Suprapubic skin (tissue), 4 donors: ENCODE measurements at places on chromosomes 5 and 9.

DNA sequence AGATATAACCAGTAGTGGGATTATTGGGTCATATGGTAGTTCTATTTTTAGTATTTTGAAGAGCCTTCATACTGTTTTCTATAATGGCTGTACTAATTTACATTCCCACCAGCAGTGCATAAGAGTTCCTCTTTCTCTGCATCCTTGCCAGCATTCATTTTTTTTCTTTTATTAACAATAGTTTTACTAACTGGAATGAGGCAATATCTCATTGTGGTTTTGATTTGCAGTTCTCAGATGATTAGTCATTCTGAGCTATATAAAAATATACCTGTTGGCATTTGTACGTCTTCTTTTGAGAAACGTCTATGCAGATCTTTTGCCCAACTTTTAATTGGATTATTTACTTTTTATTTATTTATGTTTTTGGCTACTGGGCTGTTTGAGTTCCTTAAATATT is 1579.3 kb upstream of the CDH6 start:
- H3K4me1 ChIP-seq = no peaks in the 10 kb centered on the region
- no peaks in the 10 kb centered on the region for H3K27me3 ChIP-seq
- no peak overlapping the region for H3K4me3 ChIP-seq
- H3K36me3 ChIP-seq = no peaks in the 10 kb centered on the region

DNA sequence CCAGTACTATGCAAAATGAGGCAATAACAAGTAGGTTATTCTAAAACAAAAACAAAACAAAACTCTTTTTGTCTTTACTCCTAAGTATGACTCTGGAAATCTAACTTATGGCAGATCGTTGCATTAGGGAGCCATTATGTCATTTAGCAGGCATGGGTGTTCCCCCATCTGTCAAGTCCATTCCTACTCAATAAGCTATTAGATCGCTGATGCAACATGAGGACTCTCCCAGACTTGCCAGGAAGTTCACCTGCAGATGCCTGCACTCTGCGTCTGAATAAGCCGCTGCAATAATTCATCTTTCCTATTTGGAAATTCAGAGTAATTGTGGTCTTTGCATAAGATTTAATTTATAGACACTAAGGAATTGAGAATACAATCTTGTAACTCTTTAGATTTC is 585.0 kb downstream of the KIF4B start:
- H3K4me1 ChIP-seq = no peaks in the 10 kb centered on the region
- H3K27me3 ChIP-seq = no peaks in the 10 kb centered on the region
- no peak for DNase-seq
- no peak overlapping the region for H3K27ac ChIP-seq

GRCh38 chr9:125995706-125996105 is 248.5 kb downstream of the PBX3 start:
- H3K27me3 ChIP-seq = peaks cover 12% of the 10 kb centered on the region
- no peak for DNase-seq
- no peaks in the 10 kb centered on the region for H3K4me1 ChIP-seq
- no peaks in the 10 kb centered on the region for H3K36me3 ChIP-seq
- H3K27ac ChIP-seq = no peak overlapping the region

- H3K4me3 ChIP-seq = peak overlapping the region; percentile 27
- peaks cover 64% of the 10 kb centered on the region for H3K27me3 ChIP-seq
- H3K4me1 ChIP-seq = peaks cover 25% of the 10 kb centered on the region
- no peak for DNase-seq
These were observed 17.9 kb downstream of the CRB2 start for GRCh38 chr9:123373946-123374345.

GRCh38 chr5:60806591-60807243 is 37.4 kb downstream of the ELOVL7 start:
- no peaks in the 10 kb centered on the region for H3K4me1 ChIP-seq
- H3K4me3 ChIP-seq = no peak overlapping the region
- DNase-seq = no peak
- H3K36me3 ChIP-seq = no peaks in the 10 kb centered on the region
- no peak overlapping the region for H3K27ac ChIP-seq

GRCh38 chr5:3931976-3932375 is 336.3 kb downstream of the IRX1 start:
- no peak for DNase-seq
- H3K27me3 ChIP-seq = no peaks in the 10 kb centered on the region
- no peak overlapping the region for H3K27ac ChIP-seq
- no peaks in the 10 kb centered on the region for H3K4me1 ChIP-seq

DNA sequence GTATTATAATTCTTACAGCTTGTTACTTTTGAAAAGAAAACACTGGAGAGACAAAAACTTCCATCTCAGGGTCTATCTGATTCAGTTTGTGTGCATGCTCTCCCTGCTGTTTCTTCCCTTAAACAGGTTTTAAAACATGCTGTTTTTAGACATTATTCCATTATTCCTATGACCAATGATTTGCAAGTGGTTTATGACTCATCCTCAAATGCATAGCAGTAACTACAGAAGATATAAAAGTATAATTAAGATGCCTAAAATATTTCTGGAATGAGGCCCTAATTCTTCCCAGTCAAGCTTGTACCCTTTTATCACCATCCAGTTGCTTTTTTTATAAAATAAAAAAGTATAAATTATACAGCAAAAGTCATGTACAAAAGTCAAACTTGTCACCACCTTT is 3.7 kb downstream of the DTWD2 start:
- no peak overlapping the region for H3K27ac ChIP-seq
- H3K4me3 ChIP-seq = no peak overlapping the region
- H3K4me1 ChIP-seq = peaks cover 15% of the 10 kb centered on the region
- DNase-seq = no peak
- no peaks in the 10 kb centered on the region for H3K27me3 ChIP-seq

GRCh38 chr5:133746834-133747233 is 134.5 kb upstream of the FSTL4 start:
- H3K36me3 ChIP-seq = no peaks in the 10 kb centered on the region
- no peak overlapping the region for H3K4me3 ChIP-seq
- H3K27ac ChIP-seq = no peak overlapping the region

DNA sequence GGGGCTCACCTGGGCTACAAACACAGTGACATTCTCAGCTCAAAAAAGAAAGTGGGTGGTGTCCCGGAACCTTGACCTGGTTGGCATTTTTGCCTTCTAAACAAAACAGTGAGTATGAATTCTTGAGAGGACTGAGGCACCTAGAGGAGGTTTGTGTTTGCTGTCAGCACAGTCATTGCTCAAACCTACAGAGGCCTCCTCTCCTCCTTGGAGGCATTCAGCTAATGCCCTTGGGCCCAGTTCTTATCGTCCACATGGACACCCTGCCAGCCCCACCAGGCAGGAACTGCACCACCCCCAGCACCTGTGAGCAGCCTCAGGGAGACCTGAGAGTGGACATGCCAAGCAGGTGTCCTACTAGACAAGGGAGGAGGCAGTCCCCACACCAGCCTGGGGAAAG is 156.7 kb downstream of the SYK start:
- no peak overlapping the region for H3K27ac ChIP-seq
- DNase-seq = no peak
- peaks cover 3% of the 10 kb centered on the region for H3K4me1 ChIP-seq
- H3K27me3 ChIP-seq = no peaks in the 10 kb centered on the region
- no peak overlapping the region for H3K4me3 ChIP-seq
- no peaks in the 10 kb centered on the region for H3K36me3 ChIP-seq

GRCh38 chr5:154288145-154288544 is 97.6 kb downstream of the GALNT10 start:
- no peak overlapping the region for H3K4me3 ChIP-seq
- no peaks in the 10 kb centered on the region for H3K27me3 ChIP-seq
- peak overlapping the region; percentile 10 for H3K27ac ChIP-seq
- H3K36me3 ChIP-seq = no peaks in the 10 kb centered on the region
